ENCODE measurements at places on chromosomes 3 and 15. TPM values are rescaled to one million over a fixed set of nuclear protein-coding genes. Genes with fewer than 3 reads are reported as not detected.

GRCh38 chr3:70431911-70432310 lies 119.5 kb upstream of the MDFIC2 start:
- no peaks in the 10 kb centered on the region for H3K4me1 ChIP-seq
- H3K4me3 ChIP-seq, result no peak overlapping the region
- no peak for DNase-seq

Gene NR2F2
- not detected for total RNA-seq

GRCh38 chr3:152385761-152386160 lies 117.0 kb downstream of the MBNL1 start:
- no peak overlapping the region for H3K4me3 ChIP-seq
- no peak for DNase-seq
- peaks cover 37% of the 10 kb centered on the region for H3K36me3 ChIP-seq

- H3K4me1 ChIP-seq, result no peaks in the 10 kb centered on the region
- H3K4me3 ChIP-seq, result no peak overlapping the region
- peaks cover 10% of the 10 kb centered on the region for H3K27me3 ChIP-seq
- H3K27ac ChIP-seq, result no peak overlapping the region
- no peak for DNase-seq
Measured at GRCh38 chr3:40754994-40755393, 230.2 kb downstream of the ZNF621 start.

- H3K4me1 ChIP-seq, result peaks cover 70% of the 10 kb centered on the region
- H3K27me3 ChIP-seq, result no peaks in the 10 kb centered on the region
- H3K36me3 ChIP-seq, result peaks cover 10% of the 10 kb centered on the region
- DNase-seq, result no peak
- H3K27ac ChIP-seq, result peak overlapping the region; percentile 21
Measured at GRCh38 chr3:58355179-58355578, 22.5 kb downstream of the PXK start.

Gene ADAMTSL3
- total RNA-seq, result not detected

DNA sequence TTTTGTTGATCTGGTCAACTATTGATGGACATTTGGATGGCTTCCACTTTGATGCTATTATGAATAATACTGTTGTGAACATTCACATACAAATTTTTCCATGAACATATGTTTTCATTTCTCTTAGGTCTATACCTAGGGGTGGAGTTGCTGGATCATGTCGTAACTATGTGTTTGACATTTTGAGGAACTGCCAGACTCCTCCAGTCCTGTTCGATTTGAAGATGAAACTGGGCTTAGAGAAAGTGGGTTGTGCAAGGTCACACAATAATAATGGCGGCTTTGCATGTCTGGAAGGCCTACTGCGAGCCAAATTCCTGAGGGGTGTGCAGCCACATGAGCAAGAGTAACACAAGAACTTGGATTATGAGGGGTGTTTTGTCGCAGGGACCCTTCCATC lies 2.6 kb downstream of the TSEN2 start:
- peaks cover 5% of the 10 kb centered on the region for H3K36me3 ChIP-seq
- no peak overlapping the region for H3K27ac ChIP-seq
- H3K4me1 ChIP-seq, result peaks cover 42% of the 10 kb centered on the region
- no peak overlapping the region for H3K4me3 ChIP-seq

DNA sequence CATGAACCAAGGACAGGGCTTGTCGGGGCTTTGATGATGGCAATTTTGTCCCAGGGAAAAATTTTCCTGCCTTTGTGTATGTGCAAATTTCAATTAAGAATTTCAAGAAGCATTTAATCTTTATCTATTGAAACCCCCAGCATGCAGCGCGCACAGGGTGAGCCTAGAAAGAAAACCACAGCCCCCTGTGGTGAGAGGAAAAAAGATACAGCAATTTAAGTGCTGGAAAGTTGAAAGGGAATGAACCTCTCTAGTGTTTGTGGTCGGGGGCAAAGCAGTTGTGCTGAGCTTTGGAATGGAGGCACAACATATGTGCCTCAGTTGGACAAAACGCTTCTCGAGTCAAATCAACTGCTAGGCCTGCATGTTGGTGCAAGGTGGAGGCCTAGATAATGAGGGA lies 111.8 kb upstream of the C15orf61 start:
- DNase-seq, result no peak
- no peak overlapping the region for H3K4me3 ChIP-seq
- H3K36me3 ChIP-seq, result no peaks in the 10 kb centered on the region
- H3K27ac ChIP-seq, result no peak overlapping the region
- peaks cover 4% of the 10 kb centered on the region for H3K27me3 ChIP-seq

DNA sequence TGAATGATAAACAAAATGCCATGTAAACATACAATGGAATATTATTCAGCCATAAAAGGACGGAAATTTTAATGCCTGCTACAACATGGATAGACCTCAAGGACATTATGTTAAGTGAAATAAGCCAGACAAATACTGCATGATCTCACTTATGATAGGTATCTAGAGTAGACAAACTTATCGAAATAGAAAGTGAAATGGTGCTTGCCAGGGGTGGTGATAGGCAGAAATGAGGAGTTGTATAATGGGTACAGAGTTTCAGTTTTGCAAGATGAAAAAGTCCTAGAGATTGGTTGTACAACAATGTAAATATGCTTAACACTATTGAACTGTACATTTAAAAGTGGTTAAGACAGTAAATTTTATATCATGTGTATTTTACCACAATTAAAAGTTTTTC lies 287.8 kb downstream of the ERC2 start:
- H3K27me3 ChIP-seq, result peaks cover 5% of the 10 kb centered on the region
- no peak overlapping the region for H3K27ac ChIP-seq
- no peaks in the 10 kb centered on the region for H3K4me1 ChIP-seq
- no peak for DNase-seq

GRCh38 chr3:127675651-127676391 lies 3.1 kb downstream of the ABTB1 start:
- no peak for DNase-seq
- peaks cover 19% of the 10 kb centered on the region for H3K4me1 ChIP-seq
- peaks cover 2% of the 10 kb centered on the region for H3K36me3 ChIP-seq
- no peaks in the 10 kb centered on the region for H3K27me3 ChIP-seq
- H3K27ac ChIP-seq, result no peak overlapping the region

Gene PTPN9
- 37.0 TPM for total RNA-seq

Gene GOLGA6B
- total RNA-seq, result not detected

GRCh38 chr15:80468796-80469195 lies 64.6 kb downstream of the ARNT2 start:
- no peaks in the 10 kb centered on the region for H3K4me1 ChIP-seq
- no peak overlapping the region for H3K4me3 ChIP-seq
- no peak for DNase-seq
- H3K27ac ChIP-seq, result no peak overlapping the region
- H3K36me3 ChIP-seq, result no peaks in the 10 kb centered on the region
- H3K27me3 ChIP-seq, result peaks cover 13% of the 10 kb centered on the region

Gene FMN1
- total RNA-seq, result 0.12 TPM

GRCh38 chr3:133661454-133662277 lies at the start of gene TOPBP1:
Gene TOPBP1, minus strand, starts transcription at chr3:133661941. Its CDS starts 814 bp downstream, at chr3:133661127.
- H3K4me1 ChIP-seq, result peaks cover 48% of the 10 kb centered on the region
- no peaks in the 10 kb centered on the region for H3K27me3 ChIP-seq
- H3K4me3 ChIP-seq, result peak within 1 kb of the TSS; percentile 100
- DNase-seq, result peak; percentile 94

Gene SEMA3F
- not detected for total RNA-seq

Gene ZIC1
- total RNA-seq, result not detected

- peaks cover 65% of the 10 kb centered on the region for H3K27me3 ChIP-seq
- no peak overlapping the region for H3K4me3 ChIP-seq
- H3K27ac ChIP-seq, result no peak overlapping the region
- H3K4me1 ChIP-seq, result peaks cover 12% of the 10 kb centered on the region
- H3K36me3 ChIP-seq, result peaks cover 3% of the 10 kb centered on the region
- no peak for DNase-seq
Measured at GRCh38 chr15:101492766-101493692, 3.5 kb upstream of the PCSK6 start.
